ENCODE measurements at places on chromosomes 7 and 10. TPM values are rescaled to one million over a fixed set of nuclear protein-coding genes. Genes with fewer than 3 reads are reported as not detected.

GRCh38 chr10:132027423-132027983 is 38.2 kb upstream of the JAKMIP3 start:
- no peak for ATAC-seq

DNA sequence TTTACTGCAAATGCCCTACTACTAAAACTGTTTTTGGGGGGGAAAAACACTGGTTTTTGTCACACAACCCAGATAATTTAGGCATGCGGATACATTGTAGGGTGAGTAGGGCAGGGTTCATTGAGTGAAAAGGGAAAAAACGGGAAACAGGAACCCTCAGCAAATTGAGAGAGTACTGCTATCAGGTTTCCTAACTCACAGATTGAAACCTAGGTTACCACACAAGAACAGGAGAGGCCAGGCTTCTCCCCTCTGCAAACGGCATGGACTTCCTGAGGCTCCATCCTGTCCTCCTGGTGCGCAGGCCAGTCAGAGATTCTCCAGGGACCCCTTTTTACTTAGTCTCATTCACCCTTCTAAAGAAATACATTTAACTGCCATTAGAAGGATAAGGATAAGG is 30.6 kb downstream of the AVL9 start:
- ATAC-seq, result no peak

GRCh38 chr7:140345426-140345825 is 52.9 kb downstream of the SLC37A3 start:
- ATAC-seq, result no peak

GRCh38 chr7:134832367-134832766 is 52.9 kb downstream of the CALD1 start:
- no peak for ATAC-seq

DNA sequence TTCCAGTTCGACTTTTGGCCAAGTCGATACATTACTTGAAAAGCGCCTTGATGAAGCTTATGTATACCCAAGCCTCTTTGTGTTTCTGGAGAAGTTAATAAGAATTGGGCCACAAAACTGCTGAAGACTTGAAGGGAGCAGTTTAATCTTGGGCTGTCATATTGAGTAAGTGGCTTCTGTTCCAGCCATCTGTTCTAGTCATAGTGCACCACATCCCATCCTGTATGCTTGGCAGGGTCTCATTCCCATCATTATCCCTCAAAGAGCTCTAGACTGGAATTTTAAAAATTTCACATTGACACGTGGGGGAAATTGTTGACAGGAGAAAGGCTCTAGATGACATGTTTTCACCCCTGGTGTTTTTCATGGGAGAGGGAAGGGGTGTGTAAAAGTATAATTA is 196.6 kb upstream of the PLPP4 start:
- no peak for ATAC-seq

- peak; percentile 13 for ATAC-seq
Measured at GRCh38 chr10:58435297-58435985, 50.2 kb downstream of the TFAM start.

- no peak for ATAC-seq
Measured at GRCh38 chr10:54469587-54470323, 331.3 kb downstream of the PCDH15 start.

- ATAC-seq, result peak; percentile 23
Measured at GRCh38 chr10:131886237-131886636, 14.6 kb upstream of the PPP2R2D start.

- no peak for ATAC-seq
Measured at GRCh38 chr7:116242178-116242577, 31.8 kb downstream of the TES start.

GRCh38 chr10:77458986-77459590 is 178.5 kb downstream of the KCNMA1 start:
- peak; percentile 29 for ATAC-seq

- ATAC-seq, result no peak
Measured at GRCh38 chr10:96889415-96890171, 57.5 kb downstream of the LCOR start.

- ATAC-seq, result no peak
Measured at GRCh38 chr10:80540136-80540535, 2.4 kb downstream of the SH2D4B start.

OLAH gene
- total RNA-seq, result 0.24 TPM

HNRNPF gene
- 204 TPM for total RNA-seq

RTKN2 gene
- 0.05 TPM for total RNA-seq

PDLIM1 gene
- 53.5 TPM for total RNA-seq

Measured in motor neuron (in vitro differentiated cells).